ENCODE measurements at places on chromosomes 3 and 15. TPM values are rescaled to one million over a fixed set of nuclear protein-coding genes. Genes with fewer than 3 reads are reported as not detected.

KLHL6 gene
- 62.8 TPM for total RNA-seq

RBMS3 gene
- total RNA-seq = 1.5 TPM

DNA sequence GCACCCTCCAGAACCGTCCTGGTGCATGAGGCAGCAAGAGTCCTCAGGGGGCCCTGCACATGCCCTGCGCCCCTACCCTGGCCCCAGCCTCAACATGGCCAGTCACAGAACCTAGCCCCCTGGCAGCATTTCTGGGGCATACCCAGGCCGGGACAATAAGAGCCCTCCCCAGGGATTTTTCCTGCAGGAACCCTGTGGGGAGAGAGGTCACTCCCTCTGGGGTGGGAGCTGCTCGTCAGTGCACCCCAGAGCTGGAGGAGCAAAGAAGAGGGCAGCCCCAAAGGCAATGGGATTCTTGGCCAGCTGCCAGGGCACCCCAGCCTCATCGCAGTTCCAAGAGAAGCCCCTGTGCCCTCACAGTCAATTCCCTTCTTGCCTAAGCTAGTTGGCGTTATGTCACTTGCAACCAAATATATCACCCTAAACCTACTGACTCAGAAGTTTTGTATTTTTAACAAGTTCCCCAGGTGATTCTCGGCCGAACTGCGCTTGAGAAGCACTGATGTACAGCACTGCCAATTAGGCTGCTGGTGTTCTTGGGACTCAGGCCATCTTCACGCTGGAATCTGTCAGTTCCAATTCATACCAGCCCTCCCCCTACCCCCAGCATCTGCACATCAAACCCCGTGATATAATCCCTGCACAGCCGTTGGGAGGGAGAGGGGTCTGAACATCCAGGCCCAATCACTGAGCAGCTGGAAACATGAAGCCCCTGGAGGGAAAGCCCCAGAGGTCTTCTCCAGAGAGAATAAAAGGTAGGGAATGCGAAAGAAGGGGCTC lies 87.5 kb upstream of the PRR20G start:
- peaks cover 3% of the 10 kb centered on the region for H3K27me3 ChIP-seq
- H3K27ac ChIP-seq = no peak overlapping the region
- DNase-seq = no peak
- H3K4me1 ChIP-seq = no peaks in the 10 kb centered on the region
- no peak overlapping the region for H3K4me3 ChIP-seq
- no peaks in the 10 kb centered on the region for H3K36me3 ChIP-seq

DNA sequence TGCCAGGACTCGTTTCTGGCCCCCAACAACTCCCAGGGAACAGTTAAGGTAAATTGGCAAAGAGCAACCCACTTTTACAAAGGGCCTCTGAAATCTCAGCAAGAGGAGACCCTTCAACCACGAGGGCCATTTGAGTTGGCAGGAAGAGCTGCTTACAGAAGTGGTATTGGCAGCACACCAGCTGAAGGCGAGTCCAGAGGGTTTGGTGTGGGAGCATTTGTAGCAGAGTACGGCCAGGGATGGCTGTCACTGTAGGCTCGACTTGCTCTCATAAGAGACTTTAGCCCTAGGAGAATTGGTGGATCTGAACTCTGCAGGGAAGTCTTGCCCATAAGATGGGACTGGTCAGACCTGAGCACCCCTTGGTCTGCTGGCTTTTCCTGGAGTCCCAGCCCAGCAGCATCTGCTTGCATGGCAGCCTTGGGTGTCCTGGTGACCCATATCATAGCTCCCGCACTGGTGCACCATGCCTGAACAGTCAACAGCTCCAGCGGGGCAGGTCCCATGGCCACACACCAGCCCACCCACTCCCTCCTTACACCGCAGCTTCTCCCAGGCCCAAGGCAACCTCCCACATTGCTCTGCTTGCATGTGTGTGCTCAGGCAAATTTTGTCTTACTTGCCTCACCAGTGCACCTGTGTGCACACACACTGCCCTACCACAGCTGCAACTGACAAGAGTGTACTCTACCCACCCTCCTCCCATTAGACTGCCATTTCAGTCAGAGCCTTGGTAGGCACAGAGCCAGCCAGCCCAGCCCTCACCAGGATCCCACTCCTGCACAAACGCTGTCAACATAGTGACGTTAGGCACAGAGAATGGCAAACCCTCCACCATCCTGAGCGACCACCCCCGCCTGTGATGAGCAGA lies 861.6 kb upstream of the DPPA4 start:
- H3K4me3 ChIP-seq = no peak overlapping the region
- peaks cover 6% of the 10 kb centered on the region for H3K27me3 ChIP-seq
- H3K4me1 ChIP-seq = no peaks in the 10 kb centered on the region
- no peak for DNase-seq
- H3K36me3 ChIP-seq = no peaks in the 10 kb centered on the region
- no peak overlapping the region for H3K27ac ChIP-seq

- no peaks in the 10 kb centered on the region for H3K4me1 ChIP-seq
- H3K27me3 ChIP-seq = no peaks in the 10 kb centered on the region
- H3K27ac ChIP-seq = no peak overlapping the region
- H3K36me3 ChIP-seq = no peaks in the 10 kb centered on the region
- H3K4me3 ChIP-seq = no peak overlapping the region
- no peak for DNase-seq
Observed at GRCh38 chr3:152083135-152083534, 185.6 kb upstream of the MBNL1 start.

DNA sequence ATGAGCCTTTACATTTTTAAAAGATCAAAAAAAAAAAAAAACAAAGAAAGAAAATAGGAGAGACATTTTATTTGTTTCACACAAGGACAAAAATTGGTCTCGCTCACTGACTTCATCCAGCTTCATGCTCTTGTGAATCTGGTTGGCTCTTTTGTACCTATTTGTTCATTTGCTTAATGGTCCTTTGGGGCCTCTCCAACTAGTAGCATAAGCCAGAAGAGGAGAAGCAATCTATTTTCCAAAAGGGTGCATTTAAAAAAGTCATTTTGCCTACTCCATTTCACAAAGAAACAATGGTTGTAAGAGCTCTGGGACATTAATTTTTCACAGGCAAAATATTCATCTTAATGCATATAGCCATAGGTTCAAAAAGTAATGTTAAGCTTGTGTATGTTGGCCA lies 168.3 kb upstream of the ADAMTS9 start:
- no peaks in the 10 kb centered on the region for H3K36me3 ChIP-seq
- no peak overlapping the region for H3K4me3 ChIP-seq
- H3K27ac ChIP-seq = no peak overlapping the region
- no peaks in the 10 kb centered on the region for H3K4me1 ChIP-seq
- no peaks in the 10 kb centered on the region for H3K27me3 ChIP-seq

DNA sequence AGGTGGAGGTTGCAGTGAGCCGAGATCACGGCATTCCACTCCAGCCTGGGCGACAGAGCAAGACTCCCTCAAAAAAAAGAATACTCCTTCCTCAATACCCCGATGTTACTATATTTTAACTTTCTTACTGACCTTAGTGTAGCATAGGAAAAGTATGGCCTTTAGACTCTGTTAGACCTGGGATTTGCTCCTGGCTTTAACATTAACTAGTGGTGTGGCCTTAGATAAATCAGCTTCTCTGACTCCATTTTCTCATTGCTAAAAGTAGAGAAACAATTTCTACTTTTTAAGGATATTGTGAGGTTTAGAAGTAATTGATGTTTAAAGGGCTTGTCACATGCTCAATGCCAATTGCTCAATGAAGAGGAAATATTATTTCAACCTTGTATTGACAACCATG lies 7.6 kb upstream of the IL1RAP start:
- no peak overlapping the region for H3K27ac ChIP-seq
- peaks cover 9% of the 10 kb centered on the region for H3K27me3 ChIP-seq
- no peaks in the 10 kb centered on the region for H3K4me1 ChIP-seq
- H3K4me3 ChIP-seq = no peak overlapping the region
- DNase-seq = no peak
- H3K36me3 ChIP-seq = no peaks in the 10 kb centered on the region

DNA sequence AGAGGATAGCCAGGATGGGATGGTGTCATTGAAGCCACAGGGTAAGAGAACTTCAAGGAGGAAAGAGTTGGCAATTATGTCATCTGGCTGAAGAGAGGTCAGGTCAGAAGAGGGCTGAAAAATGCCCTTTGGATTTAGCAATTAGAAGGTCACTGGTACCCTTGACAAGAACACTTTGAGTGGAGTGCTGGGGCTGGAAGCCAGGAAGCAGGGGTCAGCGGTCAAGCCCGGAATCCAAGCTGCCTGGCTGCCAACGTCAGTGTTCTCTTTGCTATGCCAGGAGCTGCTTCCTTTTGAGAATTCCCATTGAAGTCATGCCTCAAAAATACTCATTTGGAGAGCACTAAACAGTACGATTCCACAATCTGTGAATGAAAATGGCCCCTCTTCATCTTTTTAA lies 386.5 kb downstream of the SHQ1 start:
- no peak overlapping the region for H3K4me3 ChIP-seq
- no peaks in the 10 kb centered on the region for H3K36me3 ChIP-seq
- peaks cover 8% of the 10 kb centered on the region for H3K27me3 ChIP-seq
- peaks cover 2% of the 10 kb centered on the region for H3K4me1 ChIP-seq
- DNase-seq = no peak

GRCh38 chr3:135226057-135226456 lies 431.0 kb downstream of the EPHB1 start:
- H3K4me1 ChIP-seq = no peaks in the 10 kb centered on the region
- no peak for DNase-seq
- H3K36me3 ChIP-seq = no peaks in the 10 kb centered on the region
- H3K27ac ChIP-seq = no peak overlapping the region
- no peaks in the 10 kb centered on the region for H3K27me3 ChIP-seq
- no peak overlapping the region for H3K4me3 ChIP-seq

- no peak for DNase-seq
- H3K27me3 ChIP-seq = peaks cover 11% of the 10 kb centered on the region
- H3K4me3 ChIP-seq = no peak overlapping the region
- no peak overlapping the region for H3K27ac ChIP-seq
- no peaks in the 10 kb centered on the region for H3K4me1 ChIP-seq
Observed at GRCh38 chr15:60162251-60162967, 158.3 kb downstream of the FOXB1 start.

- no peak overlapping the region for H3K4me3 ChIP-seq
- H3K27me3 ChIP-seq = peaks cover 10% of the 10 kb centered on the region
- DNase-seq = no peak
Observed at GRCh38 chr15:36898536-36899126, 201.7 kb downstream of the MEIS2 start.

DNA sequence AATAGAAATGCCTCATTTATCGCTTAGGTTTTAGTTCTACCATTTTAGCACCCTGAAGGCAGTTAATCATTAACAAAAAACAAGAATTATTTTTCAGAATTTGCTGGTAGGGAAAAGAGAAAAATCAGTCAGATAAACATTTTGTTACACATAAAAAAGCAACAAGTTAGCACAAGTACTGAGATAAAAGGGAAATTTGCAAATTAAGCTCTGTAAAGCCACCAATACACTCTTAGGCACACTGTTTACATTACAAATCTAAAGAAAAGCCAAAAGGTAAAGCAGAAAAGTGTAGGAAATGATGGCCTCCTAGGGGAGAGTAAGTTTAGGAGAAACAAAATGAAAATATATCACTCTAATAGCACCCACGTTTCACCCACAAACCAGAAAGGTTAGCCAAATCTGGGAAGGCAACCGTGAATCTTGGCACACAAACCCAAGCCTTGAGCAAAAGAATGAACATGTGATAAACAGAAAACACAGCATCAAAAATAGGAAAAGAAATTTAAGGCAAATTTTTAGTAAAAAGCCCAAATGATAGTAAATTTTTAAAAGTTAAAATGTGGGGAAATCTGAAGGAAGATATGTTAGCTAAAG lies 1.6 kb upstream of the SATB1 start:
- peaks cover 73% of the 10 kb centered on the region for H3K4me1 ChIP-seq
- no peaks in the 10 kb centered on the region for H3K27me3 ChIP-seq
- peak overlapping the region; percentile 97 for H3K27ac ChIP-seq
- H3K4me3 ChIP-seq = peak overlapping the region; percentile 85
- peaks cover 87% of the 10 kb centered on the region for H3K36me3 ChIP-seq
- peak; percentile 33 for DNase-seq

DNA sequence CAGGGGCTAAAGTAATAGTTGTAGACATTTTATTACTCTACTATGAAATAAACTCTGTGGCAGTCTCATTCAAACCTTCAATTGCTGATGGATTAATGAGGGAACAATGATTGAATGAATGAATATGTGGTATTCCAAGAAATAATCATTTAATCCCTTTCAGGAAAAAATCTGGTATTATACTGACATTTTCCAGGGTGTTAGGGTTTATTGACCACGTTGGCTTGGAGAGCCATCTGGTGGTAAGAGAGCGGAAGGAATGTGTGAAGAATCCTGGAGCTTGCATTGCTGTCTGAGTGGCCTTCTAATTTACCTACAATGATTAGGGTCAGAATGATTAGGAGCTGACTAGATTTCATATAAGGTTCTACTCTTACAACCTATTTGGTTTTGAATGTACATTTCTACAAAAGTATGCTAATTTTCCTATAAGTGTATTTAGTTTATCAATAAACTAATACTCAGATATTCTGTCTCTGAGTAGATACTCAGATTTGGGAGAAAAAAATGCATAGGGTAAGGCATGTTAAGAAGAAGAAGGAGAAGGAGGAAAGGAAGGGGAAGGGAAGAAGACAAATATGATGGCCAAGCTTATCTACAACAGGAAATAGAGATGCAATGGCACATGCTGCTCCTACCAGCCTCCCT lies 249.9 kb downstream of the ROBO1 start:
- no peaks in the 10 kb centered on the region for H3K27me3 ChIP-seq
- no peak overlapping the region for H3K4me3 ChIP-seq
- H3K27ac ChIP-seq = no peak overlapping the region
- H3K4me1 ChIP-seq = no peaks in the 10 kb centered on the region
- peak; percentile 6 for DNase-seq
- no peaks in the 10 kb centered on the region for H3K36me3 ChIP-seq

GRCh38 chr3:176566757-176567156 lies 630.5 kb downstream of the TBL1XR1 start:
- no peak overlapping the region for H3K27ac ChIP-seq
- no peaks in the 10 kb centered on the region for H3K36me3 ChIP-seq
- no peaks in the 10 kb centered on the region for H3K4me1 ChIP-seq
- H3K4me3 ChIP-seq = no peak overlapping the region
- DNase-seq = no peak

Measured in activated CD4-positive, alpha-beta T cell treated with anti-CD3 and anti-CD28 coated beads for 36 hours (primary cell).